ENCODE measurements at places on chromosomes 7 and 10. TPM values are rescaled to one million over a fixed set of nuclear protein-coding genes. Genes with fewer than 3 reads are reported as not detected.

GRCh38 chr10:110268442-110268841 lies 36.3 kb downstream of the SMNDC1 start:
- DNase-seq: no peak

DNA sequence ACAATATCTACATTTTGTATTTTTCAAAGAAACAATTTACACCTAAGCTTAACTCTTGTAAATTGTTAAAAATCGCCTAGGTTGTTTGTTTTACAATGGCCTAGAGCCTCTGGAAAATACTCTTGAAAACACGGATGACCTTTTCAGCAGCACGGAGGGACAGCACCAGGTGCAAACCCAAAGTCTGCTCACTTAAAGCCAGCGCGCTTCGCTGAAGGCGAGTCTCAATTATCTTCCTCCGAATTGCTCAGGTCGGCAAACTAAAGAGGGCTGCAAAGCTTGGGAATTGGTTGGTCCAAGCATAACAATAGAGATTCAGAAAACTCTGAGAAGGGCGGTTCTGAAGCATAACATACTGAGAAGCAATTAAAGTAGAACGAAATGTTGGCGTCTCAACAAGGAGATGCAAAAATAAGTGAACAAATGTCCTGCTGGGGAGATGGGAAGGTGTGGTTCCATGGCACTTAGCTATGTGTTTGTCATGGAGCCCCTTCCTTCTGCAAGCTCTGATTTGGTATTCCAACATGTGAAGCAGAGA lies 139.9 kb upstream of the PITRM1 start:
- no peak for DNase-seq

- DNase-seq: no peak
These were observed 844 bp downstream of the GRM3 start for GRCh38 chr7:86644282-86645224.

DNA sequence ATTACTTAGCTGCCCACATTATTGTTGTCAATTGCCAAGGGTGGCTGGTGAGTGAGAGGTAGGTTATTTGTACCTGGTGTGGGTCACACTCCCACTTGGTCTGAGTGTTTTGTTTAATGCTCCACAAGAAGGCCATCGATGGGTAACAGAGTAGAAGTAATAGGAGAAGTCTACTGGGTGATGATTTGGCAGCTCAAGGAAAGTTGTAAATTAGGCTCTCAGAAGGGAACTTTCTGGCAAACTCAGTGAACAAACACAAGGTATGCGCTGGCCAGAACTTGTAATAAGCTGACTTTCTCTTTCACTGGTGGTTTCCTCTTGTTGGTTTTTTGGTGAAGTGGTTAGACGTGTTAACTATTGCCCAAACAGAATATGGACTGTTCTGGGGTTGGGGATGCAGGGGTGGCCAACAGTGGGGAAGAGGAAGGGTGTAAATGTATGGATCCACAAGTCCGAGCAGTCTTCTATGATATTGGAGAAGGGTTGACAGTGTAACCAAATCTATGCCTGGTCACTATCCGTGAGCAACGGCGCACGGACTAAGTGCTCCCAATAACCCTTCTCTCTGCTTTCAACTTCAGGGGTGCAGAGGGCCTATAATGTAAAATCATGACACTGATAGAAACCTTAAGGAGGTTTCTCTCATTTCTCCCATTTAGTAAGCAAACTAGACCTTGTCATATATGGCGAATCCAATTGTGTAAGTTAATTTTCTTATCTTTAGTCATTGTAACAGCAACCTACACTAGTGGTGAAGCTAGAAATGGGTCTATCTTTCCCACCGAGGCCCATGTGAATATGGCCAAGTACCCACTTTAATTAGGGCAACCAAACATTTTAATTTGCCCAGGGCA lies 212.8 kb downstream of the PTEN start:
- DNase-seq: no peak

GRCh38 chr7:29354340-29354739 lies 159.8 kb downstream of the CHN2 start:
- no peak for DNase-seq

- DNase-seq: no peak
These were observed 157.2 kb downstream of the WNT2 start for GRCh38 chr7:117165656-117166055.

DNA sequence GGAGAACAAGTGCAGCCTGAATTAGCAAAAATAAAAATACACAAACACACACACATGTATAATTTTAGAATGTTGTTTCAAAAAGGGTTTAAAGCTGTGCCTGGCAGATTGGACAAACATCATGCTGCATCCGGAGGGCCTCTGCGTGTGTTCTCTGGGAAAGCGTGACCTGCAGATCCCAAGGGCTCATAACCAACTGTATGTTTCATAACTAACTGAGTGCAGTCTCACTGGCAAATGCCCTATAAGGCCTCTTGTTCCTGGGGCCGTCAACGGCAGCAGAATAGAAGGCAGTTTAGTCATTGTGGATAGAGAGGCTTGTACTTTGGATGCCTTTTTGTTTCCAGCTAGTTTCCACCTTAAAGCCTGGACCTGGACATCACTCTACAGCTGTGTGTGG lies 243.8 kb upstream of the KIAA1217 start:
- no peak for DNase-seq

DNA sequence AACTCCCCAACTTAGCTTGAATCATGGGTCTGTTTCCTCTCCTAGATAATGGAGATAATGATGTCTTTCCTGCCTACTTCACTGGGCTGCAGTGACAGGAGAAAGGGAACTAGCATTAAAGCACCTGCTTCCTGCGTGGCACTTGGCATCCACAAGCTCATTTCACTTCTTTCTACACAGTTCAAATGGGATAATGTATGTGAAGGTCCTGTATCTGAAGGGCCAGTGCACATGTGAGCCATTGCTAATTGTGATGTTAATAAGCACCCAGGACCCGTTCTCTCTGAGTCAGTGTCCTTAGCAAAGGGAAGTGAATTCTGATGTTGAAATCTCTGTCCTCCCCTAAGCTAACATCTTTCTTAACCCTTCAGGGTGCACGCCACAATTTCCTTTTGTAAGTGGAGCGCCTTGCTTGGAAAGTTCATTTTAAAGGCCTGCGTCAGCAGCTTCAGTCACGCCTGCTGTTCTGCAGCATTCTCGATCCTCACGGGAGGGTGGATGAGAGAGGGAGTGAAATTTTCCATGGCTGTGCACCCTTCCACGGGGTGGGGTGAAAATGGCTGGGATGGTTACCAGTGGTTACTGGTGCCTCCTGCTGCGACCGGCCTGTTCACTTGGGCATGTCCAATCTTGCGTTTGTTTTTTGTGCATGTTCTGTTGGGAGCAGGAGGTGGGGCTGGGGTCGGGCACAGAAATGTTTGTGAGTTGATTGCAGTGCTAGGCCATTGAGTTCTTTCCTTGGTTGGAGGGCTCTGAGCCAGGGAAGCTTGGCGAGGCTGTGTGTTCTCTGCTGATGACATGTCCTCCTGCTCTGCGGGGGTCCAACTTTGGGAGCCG lies 59.2 kb downstream of the HK1 start:
- DNase-seq: no peak

DNA sequence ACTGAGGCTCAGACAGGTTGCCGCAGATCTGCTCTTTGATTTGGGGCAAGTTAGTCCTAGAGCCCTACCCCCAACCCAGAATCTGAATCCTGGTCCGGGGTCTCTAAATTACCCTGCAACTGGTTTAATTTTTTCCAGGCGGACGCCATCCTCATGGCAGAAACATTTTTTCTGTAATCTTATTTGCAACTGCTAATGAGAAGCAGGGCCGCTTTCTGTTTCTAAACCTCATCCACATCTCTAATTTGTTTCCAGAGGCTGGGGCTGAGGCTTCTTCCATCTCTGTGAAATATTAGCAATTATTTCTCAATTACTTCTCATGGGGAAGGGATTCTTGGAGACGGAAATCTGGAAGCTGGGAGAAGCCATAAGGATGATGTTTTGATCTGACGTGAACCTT lies 261.6 kb downstream of the RPS24 start:
- no peak for DNase-seq

The SSC4D gene
- 0.77 TPM for total RNA-seq

The MAGI2 gene
- 2.0 TPM for total RNA-seq

- no peak for DNase-seq
These were observed 64.9 kb downstream of the FOXL3 start for GRCh38 chr7:354597-355470.

DNA sequence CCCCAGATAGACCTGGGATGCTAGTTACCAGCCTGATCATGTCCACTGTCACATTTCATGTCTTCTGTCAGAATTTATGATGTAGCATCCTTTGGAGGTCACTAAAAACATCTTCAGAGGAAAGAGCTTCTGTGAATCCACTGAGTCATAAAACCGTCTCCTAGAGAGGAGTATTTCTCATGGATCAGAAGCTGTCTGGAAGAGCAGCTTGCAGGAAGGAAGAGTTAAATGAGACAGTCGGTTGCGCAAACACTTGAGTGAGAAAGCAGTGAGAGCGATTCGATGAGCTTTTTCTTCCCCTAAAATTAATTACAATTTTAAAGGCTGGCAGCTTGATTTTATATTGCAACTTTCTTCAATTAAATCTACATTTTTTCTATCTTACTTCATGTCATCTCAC lies 47.2 kb upstream of the WDR11 start:
- DNase-seq: no peak

GRCh38 chr7:92777993-92778392 lies 58.4 kb downstream of the CDK6 start:
- DNase-seq: no peak

DNA sequence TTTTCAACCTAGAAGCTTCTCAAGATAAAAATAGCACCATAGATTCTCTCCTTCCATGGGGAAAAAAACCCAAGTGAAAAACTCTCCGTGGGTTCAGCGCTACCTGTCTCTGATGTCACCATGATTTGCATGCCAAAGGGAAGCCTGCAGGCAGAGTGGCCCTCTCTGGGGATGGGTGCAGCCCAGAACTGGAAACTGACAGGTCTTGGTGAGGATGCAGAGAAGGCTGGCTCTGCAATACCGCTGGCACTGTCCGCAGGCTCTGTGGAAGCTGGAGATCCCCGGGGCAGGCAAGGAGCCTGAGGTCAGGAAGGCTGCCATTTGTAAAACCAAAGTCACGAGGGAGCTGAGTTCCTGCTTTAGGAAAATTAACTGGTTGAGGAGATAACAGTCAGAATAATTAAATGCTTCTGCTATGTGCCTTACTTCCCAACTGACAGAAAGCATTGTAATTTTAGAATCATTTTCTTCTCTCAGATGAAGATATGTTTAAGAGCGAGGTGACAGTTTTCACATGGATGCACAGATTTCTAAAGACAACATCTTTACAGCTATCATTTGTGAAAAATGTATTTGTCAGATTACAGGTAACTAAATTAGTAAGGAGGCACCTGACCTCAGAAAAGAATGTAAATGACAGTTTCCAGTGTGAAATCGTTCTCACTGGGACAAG lies 731.5 kb upstream of the FZD8 start:
- DNase-seq: no peak

- no peak for DNase-seq
These were observed 4.4 kb upstream of the BICC1 start for GRCh38 chr10:58508316-58508715.

GRCh38 chr7:54811846-54812254 lies 52.8 kb upstream of the SEC61G start:
- DNase-seq: no peak

DNA sequence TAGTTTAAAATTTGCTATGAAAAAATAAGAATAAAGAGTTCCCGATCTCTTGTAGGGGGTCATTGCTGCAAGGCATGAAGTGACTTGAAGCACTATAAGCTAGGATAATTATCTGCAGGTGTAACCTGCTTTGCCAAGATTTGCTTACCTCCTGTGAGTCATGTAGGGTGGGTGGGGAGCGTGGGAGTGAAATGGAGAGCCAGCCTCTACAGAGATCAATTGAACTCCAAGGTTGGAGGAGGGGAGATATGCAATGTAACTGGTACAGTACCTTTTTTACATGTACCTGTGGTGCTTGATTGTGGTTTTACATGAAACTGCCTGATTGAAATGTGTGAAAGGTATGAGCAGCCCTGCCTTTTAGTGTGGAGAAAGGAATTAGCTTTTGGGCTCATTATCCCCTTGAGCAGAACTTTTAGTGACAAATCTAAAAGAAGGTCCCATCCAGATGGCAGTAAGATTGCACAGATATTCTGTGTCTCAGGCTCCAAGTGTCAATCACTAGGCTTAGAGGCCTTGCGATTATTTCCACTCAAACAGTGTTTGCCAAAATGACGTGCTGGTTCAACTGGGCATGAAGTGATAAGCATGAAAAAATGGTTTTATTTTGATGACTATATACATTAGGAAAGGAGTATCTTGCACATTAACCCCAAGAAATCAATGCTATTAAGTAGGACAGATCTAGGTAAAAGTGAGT lies 138.6 kb upstream of the GRB10 start:
- DNase-seq: no peak

GRCh38 chr7:51186531-51186930 lies 130.1 kb downstream of the COBL start:
- DNase-seq: no peak

DNA sequence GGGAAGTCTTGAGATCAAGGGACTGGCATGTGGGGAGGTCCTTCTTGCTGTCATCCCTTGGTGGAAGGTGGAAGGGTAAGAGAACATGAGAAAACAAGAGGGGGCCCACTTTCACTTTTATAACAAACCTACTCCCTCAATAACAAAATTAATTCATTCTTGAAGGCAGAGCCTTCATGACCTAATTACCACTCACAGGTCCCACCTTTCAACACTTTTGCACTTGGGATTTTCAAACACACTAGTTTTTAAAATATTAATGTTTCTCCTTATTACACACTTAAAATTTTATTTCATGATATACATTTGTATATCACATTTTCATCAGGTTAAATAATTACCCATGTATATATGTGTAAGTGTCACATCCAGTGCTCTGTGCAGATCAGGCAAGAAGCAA lies 2.0 kb downstream of the ST7 start:
- no peak for DNase-seq

GRCh38 chr10:132395704-132396493 lies 1.1 kb upstream of the PWWP2B start:
- no peak for DNase-seq

DNA sequence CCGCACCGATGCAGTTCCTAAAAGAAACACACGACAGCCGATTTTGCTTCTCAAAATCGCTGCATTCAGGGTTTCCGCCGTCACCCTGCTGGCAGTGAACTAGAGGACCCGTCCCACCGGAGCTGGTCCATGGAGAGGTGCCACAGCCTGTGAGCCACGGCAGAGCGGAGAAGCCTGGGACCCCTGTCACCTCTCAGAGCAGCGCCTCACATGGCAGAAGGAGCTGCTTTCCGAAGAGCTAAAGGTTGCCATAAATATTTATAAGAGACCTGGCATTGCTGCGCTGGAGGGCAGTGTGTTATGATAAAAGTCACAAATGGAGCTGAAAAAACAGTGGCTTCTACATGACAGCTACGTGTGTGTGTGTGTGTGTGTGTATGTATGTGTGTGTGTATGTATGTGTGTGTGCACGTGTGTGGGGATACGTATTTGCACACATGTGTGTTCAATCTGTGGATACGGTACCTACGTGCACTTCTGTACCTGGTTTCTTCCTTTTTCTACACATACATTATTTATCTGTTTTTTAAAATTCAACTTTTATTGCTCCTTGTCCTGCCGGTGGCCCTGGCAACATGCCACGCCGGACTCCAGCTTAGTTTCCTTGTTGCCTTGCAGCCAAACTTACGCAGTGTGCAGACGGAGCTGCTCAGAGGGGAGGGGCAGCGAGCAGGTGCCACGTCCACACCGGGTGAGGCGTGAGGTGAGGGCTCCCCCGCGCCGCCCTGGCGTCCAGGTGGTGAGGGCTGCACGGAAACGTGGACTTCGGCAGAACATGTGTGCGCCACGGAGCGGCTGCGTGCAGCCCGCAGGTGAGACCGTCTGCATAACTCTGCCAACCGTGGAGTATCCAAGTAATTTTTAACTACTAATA lies 115.2 kb upstream of the PITRM1 start:
- no peak for DNase-seq

The CSTF2T gene
- total RNA-seq: 22.1 TPM

The VSTM4 gene
- total RNA-seq: not detected

GRCh38 chr7:37452346-37452745 lies 3.7 kb upstream of the ELMO1 start:
- no peak for DNase-seq

The MTPN gene
- total RNA-seq: 168 TPM

The SPDYE16 gene
- total RNA-seq: not detected

Measured in SK-MEL-5 (cell line).